ENCODE measurements at places on chromosomes 6 and 20.

GRCh38 chr20:35387334-35387733 lies 24.4 kb downstream of the UQCC1 start:
- DNase-seq, result no peak

DNA sequence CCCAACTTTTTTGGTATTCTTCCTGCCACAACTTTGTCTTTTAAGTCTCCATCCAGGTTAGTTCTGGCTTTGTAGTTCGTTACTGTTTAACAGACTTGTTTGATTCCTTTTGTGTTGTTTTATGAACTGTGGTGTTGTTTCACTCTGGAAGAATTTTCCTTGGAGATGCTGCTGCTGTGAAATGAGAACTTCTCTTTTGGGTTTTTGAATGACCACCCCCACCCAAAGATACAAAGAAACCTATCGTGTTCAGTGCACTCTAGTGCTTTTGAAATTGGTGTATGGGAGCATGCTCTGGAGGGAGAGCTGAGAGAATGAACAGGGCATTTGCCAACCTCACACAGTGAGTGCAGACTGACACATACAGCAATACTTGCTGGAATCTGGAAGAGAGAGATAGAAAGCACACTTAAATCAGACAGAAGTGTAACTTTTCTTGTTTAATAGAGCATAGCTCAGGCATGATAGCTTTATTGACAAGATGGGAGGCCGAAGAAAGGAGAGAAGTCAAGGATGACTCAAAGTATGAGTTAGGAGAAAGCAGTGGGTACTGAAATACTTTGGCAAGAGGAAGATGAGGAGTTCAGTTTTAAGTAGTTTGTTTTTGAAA lies 293.1 kb downstream of the SOX4 start:
- DNase-seq, result no peak

- DNase-seq, result no peak
These were observed 265.6 kb downstream of the SMOC2 start for GRCh38 chr6:168706471-168707177.

GRCh38 chr6:140897349-140897748 lies 1235.4 kb upstream of the GJE1 start:
- no peak for DNase-seq

GRCh38 chr6:82260997-82261732 lies 13.6 kb upstream of the IBTK start:
- DNase-seq, result no peak

GRCh38 chr6:3162067-3162497 lies 4.7 kb upstream of the TUBB2A start:
- DNase-seq, result no peak

All from stimulated activated CD4-positive, alpha-beta T cell treated with anti-CD3 and anti-CD28 coated beads, TNF-alpha, amount 100 ng/mL, for 4 hours (primary cell).